ENCODE measurements at places on chromosomes 6 and 20.

DNA sequence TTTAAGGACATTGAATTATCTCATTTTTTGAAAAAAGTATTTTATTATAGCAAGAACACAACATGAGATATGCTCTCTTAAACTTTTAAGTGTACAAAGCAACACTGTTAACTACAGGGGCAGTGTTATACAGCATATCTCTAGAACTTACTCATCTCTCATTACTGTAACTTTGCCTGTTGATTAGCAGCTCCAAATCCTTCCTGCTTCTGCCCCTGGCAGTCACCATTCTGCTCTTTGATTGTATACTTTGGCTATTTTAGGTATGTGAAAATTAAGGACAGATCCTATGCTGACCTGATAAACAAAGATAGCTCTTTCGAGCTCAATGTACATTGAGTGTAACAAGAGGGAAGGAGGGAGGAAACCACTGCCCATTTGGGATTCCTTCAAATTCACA is 1349.8 kb upstream of the GJE1 start:
- no peak for DNase-seq

DNA sequence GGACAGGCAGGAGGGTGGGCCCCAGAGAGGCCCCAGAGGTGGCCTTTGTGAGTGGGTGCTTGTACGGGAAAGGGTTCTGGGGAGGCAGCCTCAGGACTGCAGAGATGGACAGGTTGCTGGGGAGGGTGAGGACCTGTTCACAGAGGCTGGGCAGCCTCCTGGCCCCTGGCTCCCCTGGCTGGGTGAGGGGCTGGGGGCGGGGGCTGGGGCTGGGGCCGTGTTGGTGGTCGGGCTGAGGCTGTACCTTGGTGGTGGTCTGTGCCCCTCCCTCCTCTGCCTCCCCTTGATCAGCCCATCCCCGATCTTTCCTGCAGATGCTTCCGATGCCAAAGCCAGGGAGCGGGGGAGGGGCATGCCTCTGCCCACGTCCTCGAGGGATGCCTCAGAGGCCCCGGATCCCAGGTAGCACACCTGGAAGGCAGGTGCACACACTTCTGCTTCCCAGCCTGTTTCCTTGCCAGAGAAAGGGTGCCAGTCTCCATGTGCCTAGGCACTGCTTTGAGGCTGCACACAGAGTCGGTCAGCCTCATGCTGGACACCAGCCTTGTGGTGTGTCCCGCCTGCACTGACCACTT is 4.8 kb downstream of the TCEA2 start:
- DNase-seq: no peak

GRCh38 chr6:132973514-132973993 is 159.2 kb downstream of the RPS12 start:
- no peak for DNase-seq

DNA sequence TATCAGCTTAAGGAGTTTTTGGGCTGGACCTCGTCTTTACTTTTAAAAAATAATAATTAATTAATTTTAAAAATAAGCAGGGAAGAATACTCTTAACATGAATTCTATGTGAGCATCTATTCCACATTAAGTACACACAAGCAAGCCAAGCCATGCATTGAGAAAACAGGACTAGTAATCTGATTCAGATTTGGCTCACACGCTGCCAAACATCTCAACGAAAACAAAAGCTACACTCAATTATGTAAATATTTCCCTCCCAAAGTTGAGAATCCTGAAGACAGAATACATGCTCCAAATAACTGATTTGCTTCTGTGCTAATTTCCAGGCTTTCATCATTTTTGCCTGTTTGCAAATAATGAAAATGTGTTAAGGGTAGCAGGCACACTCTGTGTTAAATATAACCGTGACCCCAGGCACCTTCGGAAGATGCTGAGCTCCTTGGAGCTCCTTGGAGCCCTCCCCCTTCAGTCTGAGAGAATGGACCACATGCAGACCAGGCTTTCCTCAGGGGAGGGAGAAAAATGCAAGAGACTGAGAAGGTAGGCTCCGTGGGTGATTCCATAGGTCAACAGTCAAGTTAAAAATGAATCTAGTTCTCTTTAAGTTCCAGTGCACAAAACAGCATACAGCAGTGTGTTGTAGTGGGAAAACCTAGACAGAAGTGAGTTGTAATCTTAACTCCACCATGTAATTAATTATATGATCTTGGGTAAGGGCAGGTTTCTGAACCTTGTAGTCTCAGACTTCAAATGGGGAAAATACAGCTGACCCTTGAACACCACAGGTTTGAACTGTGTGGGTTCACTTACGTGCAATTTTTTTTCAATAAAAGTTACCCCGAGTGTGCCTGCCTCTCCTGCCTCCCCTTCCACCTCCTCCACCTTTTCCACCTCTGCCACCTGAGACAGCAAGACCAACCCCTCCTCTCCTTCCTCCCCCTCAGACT is 161.3 kb upstream of the RREB1 start:
- no peak for DNase-seq

DNA sequence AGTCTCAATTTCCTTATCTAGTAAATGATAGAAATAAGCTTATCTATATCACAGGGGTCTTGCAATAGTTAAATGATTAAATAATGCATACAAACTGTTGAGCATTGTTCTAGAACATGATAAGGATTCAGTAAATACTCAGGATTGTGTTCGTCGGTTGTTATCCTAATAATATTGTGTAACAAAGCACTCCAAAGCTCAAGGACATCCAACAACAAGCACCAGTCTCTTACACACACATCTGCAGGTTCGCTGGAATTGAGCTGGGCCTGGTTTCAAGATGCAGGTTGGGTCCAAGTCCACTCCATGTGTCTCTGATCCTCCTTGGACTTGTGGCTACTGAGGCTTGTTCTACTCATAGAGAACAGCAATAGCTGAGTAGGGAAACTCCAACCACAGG is 74.1 kb upstream of the MC3R start:
- no peak for DNase-seq

- no peak for DNase-seq
These were observed 714 bp downstream of the AIF1 start for GRCh38 chr6:31615748-31616147.

GRCh38 chr6:70849348-70850069 is 107.4 kb downstream of the B3GAT2 start:
- no peak for DNase-seq

DNA sequence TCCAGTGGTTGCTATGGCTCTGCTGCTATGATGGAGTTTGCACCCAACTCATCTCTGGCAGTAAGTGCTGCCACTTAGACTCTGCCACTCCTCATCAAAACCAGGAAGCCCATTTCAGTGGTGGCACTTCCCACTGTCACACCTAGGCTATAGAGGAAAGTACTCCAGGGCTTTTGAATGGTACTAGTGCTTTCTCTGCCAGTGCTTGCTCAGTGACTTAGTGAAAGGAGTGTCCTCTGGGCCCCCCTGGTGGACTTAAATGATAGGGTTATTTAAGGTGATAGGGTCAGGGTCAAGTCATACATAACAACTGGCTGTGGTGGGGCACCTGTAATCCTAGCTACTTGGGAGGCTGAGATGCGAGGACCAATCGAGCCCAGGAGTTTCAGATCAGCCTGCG is 22.8 kb downstream of the FITM2 start:
- no peak for DNase-seq

- DNase-seq: no peak
These were observed 11.8 kb downstream of the ZBTB24 start for GRCh38 chr6:109471105-109471810.

GRCh38 chr6:92930171-92930570 is 489.2 kb downstream of the EPHA7 start:
- DNase-seq: no peak

DNA sequence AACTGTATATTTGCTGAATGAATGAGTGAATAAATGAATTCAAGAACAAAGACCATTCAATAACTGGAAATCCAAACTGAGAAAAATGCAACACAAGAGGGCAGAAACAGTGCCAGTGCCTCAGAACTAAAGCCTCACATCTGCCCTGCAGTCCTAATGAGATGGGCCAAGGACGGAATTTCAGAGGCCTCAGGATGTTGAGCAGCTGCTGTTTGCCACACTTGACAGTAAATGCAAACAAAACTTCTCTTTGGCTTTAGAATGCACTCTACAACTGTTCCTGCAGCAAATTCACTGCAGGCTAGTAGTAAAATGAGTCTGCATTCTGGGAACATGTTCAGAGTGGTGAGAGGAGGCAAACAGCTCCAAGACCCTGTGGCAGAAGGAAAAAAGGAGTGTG is 177.6 kb upstream of the LRFN2 start:
- no peak for DNase-seq

- no peak for DNase-seq
These were observed 43.9 kb upstream of the FABP7 start for GRCh38 chr6:122735582-122735981.

GRCh38 chr6:138727182-138727581 is 46.4 kb upstream of the CCDC28A start:
- DNase-seq: no peak

DNA sequence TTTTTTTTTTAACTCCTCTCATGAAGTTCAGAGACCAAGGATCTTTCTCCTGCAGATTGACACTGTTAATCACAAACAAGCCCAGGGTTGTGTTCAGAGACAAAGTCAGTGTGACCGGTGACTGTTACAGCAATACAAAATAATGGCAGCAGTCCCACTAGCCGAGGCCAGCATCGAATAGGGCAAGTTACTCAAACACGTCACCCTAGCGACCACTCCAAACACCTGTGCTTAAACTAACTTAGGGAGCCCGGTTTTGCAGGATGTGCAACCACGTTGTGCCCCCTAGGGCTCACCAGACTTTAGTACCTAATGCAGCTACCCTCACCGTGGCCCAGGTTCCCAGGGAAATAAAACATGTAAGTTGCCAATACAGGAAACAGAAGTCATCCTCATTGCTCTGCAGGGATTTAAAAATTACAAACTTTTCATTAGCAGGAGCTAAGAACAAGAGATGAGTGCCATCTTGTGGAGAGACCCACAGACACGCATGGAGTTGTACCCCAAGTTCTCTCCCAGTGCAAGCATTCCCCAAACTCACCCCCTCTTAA is 38.1 kb downstream of the FAM50B start:
- DNase-seq: no peak

DNA sequence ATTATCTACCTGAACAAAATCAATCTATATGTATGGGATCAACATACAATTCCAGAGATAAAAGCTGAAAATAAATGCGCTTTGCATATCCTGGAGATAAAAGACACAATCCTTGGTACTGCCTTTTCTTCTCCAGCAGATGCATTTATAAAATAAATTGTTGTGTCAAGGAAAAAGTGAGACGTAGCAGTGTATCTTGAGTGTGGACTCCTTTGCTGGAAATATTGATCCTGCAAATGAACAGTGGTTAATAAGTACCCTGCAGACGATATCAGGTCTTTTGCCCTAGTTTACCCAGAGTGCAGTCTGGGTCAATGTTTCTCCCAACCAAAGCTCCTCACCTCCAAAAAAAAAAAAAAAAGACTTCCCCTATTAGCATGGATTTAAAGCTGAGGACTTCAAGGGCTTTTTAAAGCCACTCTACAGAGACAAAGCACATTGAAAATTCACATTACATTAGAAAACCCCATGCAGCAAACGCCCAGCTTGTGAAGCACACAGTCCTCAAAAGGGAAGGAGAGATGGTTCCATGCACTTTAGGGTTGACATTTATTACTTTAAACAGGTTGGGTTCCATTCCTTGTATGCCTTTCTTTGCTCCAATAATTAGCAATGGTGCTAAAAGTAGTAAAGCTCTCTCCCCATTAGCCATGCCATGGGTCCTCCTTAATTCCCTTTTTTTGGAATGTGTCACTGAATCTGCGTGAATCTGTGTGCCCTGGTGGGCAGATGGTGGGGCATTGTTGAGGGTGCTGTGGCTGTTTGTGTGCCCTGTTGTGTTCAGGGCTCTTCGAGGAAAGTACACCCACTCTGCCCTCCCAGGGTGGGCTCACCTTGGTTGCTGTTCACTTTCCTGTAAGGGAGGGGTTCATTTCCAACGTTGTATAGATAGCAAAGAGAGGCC is 21.1 kb downstream of the FOXA2 start:
- DNase-seq: no peak

- no peak for DNase-seq
These were observed 12.2 kb upstream of the BAK1 start for GRCh38 chr6:33592280-33592594.

DNA sequence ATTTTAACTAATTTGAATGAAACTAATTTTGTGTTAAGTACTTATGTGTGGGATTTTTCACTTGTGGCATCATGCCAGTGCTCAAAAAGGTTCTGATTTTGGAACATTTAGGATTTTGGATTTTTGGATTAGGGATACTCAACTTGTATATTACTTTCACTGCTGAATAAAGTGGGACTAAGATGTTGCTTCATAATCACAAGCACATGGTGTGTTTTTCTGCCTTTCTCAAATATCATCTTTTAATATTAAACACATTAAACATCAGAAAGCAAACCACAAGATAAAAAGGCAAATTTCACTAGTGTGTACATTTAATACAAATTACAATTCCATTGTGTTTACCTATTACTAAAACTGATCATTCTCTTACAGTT is 89.8 kb downstream of the ARHGAP18 start:
- DNase-seq: no peak

GRCh38 chr6:101509536-101509935 is 116.0 kb downstream of the GRIK2 start:
- DNase-seq: no peak

DNA sequence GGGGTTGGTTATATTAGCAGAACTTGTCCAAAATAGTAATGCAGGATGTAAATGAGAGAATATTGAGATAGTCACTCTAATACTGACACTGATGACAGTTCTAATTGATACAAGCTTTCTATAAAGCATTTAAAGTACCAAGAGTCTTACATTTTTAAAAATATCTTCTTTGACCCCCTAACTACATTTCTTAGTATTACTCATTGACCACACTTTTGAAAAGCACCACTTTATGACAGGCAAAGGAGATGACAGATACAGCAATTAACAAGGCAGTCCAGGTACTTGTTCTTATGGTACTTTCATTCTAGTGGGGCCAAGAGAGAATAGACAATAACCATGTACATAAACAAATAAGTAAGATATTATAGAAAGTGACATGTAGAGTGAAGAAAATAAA is 139.4 kb upstream of the EYA4 start:
- DNase-seq: no peak

- DNase-seq: peak; percentile 42
These were observed 129.8 kb downstream of the PREX1 start for GRCh38 chr20:48697845-48698491.

- no peak for DNase-seq
These were observed 5.5 kb upstream of the NTSR1 start for GRCh38 chr20:62702895-62703852.

DNA sequence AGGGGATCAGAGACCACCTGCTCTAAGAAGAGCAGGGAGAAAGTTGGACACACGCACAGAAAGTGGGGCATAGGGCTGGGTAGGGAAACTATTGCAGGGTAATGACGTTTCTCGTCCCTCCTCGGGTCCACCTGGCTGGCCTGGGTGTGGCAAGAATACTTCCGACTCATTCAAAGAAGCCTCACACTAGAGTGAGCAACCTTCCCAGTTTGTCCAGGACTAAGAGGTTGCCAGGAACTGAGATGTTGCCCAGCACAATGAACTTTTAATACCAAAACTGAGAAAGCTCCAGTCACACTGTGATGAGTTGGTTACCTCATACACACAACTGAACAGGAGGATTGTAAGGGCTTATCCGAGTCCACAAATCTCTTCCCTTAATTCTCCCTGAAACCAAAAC is 74.5 kb upstream of the ADGRF1 start:
- DNase-seq: no peak
